ENCODE measurements at places on chromosomes 16 and 17.

DNA sequence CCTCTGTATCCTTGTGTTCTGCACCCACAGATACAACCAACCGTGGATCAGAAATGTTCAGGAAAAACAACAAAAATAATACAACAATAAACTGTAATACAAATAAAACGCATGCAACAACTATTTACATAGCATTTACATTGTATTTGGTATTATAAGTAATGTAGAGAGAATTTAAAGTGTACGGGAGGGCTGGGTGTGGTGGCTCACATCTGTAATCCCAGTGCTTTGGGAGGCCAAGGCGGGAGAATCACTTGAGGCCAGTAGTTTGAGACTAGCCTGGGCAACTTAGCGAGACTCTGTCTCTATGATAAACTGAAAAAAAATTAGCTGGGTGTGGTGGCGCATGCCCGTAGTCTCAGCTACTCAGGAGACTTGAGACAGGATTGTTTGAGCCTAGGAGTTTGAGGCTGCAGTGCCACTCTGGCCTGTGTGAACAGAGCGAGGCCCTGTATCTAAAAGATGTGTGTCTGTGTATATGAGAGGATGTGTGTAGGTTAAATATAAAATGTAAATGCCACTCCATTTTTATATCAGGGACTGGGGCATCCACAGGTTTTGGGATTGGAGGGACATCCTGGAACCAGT is 13.3 kb downstream of the SEC14L1 start:
- no peak for DNase-seq

GRCh38 chr16:83147244-83147643 is 520.5 kb downstream of the CDH13 start:
- DNase-seq: no peak

DNA sequence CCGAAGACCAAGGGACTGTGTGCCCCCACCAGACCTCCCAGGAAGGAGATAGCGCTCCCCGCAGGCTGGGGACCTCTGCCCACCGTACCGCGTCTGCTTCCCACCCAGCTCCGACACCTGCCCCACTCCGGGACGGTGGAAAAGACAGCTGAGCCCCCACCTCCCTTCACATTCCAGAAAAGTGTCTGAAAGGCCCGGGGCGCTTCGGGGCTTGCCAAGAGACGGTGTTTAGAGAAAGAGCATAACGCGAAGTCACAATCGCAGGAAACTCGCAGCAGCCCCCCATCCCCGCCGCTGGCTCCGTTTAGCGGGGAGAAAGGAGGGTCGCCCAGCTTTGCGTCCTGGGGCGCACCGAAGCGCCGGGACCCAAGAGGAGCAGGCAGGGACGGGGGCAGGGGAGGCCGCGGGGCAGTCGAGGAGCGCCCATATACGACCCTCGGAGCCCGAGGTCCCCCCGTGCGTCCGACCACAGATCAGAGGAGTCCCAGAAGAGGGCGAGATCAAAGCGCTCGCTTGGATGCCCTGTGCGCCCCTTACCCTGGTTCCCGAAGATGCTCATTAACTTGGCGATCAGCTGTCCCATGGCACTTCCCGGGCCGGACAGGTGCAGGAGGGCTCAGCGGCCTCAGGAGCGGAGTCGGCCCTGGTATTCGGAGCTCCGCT is 652 bp downstream of the ARL5C start:
- DNase-seq: no peak

DNA sequence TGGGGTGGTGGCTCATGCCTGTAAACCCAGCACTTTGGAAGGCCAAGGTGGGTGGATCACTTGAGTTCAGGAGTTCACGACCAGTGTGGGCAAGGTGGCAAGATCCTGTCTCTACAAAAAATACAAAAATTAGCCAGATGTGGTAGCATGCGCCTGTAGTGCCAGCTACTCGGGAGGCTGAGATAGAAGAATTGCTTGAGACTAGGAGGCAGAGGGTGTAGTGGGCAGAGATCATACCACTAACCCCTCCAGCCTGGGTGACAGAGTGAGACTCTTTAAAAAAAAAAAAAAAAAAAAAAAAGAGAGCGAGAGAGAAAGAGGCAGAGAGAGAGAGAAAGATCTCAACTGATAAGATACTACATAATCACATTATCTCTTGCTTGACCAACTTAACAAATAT is 45.9 kb downstream of the KANSL1 start:
- DNase-seq: no peak

GRCh38 chr17:22435231-22435974 is 743.1 kb downstream of the KCNJ18 start:
- no peak for DNase-seq

GRCh38 chr16:33877-34647 is 19.3 kb downstream of the POLR3K start:
- DNase-seq: peak; percentile 64

DNA sequence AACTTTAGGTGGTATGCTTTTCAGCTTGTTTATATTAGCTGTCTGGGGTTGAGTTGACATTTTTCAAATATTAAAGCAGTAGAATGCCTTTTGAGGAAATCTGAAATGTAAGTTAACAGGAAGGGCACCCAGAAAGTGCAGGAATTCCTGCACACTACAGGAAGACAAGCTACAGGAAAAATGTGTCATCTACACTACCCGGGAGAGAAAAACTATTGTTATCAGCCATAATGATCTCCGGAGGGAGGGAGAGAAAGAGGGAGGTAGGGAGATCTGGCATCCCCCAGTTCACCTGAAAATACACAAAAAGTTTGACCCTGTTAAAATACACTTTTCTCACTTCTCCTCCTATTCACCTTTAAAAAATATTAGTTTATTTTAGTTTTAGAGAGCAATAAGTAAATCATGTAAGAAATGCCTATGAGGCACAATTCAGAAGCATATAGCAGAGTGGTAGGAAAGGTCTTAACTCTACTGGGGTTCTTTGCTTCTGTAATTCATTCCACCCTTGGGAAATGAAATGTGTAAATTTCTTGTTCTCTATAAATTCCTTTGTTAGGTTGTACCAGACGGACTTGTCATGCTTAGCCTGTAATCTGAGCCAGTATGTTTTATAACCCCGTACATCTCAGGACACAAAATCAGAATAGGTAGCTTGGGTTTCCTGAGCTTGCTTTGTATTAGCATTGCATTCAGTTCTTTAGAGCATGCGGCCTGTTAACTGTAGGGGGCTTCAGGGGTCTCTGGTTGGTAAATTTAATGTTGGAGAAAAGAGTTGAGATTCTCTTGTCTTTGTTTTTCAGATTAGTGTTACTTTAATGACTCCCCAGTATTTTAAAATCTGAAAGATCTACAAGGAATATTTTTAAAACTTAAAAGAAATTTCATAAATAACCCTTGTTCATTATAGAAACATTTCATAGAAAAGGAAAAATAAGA is 3.3 kb downstream of the MAP2K6 start:
- DNase-seq: no peak

DNA sequence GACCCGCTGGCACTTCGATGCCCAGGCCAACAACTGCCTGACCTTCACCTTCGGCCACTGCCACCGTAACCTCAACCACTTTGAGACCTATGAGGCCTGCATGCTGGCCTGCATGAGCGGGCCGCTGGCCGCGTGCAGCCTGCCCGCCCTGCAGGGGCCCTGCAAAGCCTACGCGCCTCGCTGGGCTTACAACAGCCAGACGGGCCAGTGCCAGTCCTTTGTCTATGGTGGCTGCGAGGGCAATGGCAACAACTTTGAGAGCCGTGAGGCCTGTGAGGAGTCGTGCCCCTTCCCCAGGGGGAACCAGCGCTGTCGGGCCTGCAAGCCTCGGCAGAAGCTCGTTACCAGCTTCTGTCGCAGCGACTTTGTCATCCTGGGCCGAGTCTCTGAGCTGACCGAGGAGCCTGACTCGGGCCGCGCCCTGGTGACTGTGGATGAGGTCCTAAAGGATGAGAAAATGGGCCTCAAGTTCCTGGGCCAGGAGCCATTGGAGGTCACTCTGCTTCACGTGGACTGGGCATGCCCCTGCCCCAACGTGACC is 5.0 kb downstream of the WFIKKN2 start:
- no peak for DNase-seq

All from type B pancreatic cell (in vitro differentiated cells).